ENCODE measurements at places on chromosomes 2 and 18. TPM values are rescaled to one million over a fixed set of nuclear protein-coding genes. Genes with fewer than 3 reads are reported as not detected.

DNA sequence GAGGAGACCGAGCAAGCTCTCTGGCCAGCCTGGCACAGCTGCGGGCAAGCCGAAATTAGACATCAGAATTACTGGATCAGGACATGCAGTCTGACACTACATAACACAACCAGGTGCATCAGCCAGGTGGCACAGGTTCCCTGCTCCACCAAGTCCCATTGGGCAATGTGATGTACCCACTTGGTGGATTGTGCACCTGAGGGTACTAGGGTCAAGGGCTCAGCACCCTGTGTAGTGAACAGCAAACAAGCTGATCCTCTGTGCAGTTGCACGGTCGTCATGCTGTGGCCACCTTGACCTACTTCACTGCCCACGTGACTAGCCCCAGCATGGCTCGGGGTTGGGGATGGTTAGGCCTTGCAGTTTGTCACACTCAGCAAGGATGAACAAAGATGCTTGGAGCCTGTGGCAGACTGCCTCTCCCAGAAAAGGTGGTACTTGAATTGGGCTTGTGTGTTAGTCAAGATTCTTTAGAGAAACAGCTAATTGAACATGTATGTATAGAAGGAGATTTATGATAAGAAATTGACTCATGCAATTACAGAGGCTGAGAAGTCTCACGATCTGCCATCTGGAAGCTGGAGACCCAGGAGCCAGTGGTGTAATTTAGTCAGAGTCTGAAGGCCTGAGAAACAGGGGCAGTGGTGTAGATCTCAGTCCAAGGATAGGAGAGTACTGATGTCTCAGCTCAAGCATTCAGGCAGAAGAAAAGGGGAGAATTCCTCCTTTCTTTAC lies 71.4 kb upstream of the TMEM87B start:
- H3K4me1 ChIP-seq = peaks cover 11% of the 10 kb centered on the region
- no peak for DNase-seq
- H3K27me3 ChIP-seq = no peaks in the 10 kb centered on the region
- no peak overlapping the region for H3K4me3 ChIP-seq

DNA sequence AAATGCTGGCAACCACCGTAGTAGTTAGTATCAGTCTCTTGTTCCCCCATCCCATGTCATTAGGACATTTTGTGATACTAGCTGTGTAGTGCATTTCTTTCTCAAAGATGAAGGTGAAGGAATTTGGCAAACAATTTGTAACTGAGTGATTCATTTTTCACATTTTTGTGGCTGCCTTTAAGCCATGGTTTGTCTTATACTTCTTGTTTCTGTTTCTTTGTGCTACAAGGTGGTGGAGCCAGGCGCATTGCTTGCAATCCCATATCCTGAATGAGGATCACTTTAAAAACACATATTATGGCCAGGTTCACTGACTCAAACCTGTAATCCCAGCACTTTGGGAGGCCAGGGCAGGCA lies 40.6 kb downstream of the GPD2 start:
- H3K4me3 ChIP-seq = no peak overlapping the region
- H3K27me3 ChIP-seq = no peaks in the 10 kb centered on the region
- no peaks in the 10 kb centered on the region for H3K36me3 ChIP-seq
- DNase-seq = no peak
- H3K27ac ChIP-seq = no peak overlapping the region

GRCh38 chr2:100113990-100114433 lies 28.4 kb downstream of the AFF3 start:
- no peak overlapping the region for H3K27ac ChIP-seq
- DNase-seq = no peak
- peaks cover 10% of the 10 kb centered on the region for H3K36me3 ChIP-seq
- peaks cover 6% of the 10 kb centered on the region for H3K27me3 ChIP-seq

DNA sequence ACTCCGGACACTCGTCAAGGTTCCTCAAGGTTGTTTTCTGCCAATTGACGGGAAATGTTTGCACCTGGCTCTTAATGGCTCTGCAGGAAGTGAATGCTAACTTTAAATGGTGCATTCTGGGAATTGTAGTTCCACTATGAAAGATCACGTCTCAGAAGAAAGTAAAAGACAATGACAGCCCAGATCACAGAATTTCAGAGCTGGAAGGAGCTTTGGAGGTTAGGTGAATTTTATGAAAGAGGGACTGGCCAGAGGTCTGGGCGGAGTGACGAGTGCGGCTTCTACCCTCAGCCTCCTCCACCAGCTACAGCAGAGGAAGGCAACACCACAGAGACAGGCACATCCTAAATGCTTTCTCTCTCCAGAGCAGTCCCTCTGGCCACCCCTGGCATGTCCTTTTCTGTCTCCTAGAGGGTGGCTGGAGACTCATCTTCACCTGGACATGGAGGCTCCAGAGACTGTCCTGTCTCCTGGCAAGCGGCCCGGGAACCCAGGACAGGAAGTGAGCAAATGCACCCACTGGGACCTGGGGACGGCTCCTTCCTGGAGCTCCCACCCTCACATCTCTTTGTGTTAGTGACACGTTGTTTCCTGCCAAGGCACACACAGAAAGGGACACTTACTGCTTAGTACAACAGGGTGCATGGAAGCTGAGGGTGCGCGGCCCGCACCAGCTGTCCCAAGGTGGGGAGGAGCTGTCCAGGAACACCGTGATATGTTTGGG lies 19.4 kb downstream of the THAP4 start:
- H3K36me3 ChIP-seq = peaks cover 5% of the 10 kb centered on the region
- no peak for DNase-seq
- peak overlapping the region; percentile 35 for H3K4me3 ChIP-seq
- peaks cover 13% of the 10 kb centered on the region for H3K4me1 ChIP-seq

GRCh38 chr2:15367715-15368114 lies 193.4 kb downstream of the NBAS start:
- H3K27me3 ChIP-seq = no peaks in the 10 kb centered on the region
- no peak for DNase-seq
- no peak overlapping the region for H3K27ac ChIP-seq
- peaks cover 18% of the 10 kb centered on the region for H3K4me1 ChIP-seq

DNA sequence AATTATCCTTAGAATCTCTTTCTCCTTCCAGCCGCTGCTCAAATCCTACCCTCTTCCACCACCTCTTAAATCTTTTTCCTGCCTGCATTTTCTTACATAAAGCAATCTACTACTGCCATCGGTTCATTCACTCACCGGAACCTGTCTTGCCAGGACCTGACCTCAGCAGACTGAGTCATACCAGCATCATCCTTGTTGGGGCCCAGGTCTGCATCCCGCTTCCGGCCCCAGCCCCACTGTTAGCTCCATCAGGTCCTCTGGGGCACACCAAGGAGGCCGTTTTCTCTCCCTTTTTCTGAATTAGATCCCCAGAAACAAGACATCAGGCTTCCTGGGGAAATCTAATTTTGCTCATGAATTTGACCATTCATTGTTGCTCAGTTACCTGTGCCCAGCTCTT lies 42.7 kb upstream of the TGFA start:
- no peak overlapping the region for H3K4me3 ChIP-seq
- peaks cover 3% of the 10 kb centered on the region for H3K27me3 ChIP-seq
- H3K27ac ChIP-seq = no peak overlapping the region
- H3K36me3 ChIP-seq = peaks cover 21% of the 10 kb centered on the region

DNA sequence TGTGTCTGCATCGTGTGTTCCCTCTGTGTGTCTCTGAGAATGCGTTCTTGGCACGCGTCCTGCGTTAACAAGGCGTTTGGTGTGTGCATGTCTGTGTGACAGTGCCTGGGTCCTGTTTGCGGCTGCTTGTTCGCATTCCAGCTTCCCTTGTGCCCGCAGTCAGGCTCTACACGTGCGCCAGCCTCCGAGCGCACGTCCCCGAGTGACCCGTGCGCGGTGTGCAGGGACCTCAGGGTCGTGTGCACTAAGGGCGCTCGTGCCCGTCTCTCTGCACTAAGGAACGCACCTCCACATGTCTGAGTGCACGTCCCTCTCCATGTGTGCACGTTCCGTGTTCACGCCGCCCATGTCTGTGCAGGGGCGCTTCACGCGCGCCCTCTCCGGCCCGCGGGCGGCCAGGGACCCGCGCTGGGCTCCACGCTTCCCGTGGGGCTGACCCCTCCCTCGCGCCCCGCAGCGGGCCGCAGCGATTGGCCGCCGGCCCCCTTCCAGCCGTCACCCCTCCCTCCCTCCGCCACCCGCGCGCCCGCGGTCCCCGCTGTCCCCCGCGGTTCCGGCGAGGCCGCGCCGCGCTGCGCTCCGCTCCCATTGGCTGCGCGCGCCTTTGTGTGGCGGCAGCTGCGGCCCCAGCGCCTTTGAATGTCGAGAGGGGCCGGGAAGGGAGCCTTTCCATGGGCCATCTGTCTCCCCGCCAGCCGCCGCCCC lies 229.4 kb downstream of the HAUS1 start:
- H3K27me3 ChIP-seq = peaks cover 37% of the 10 kb centered on the region
- peaks cover 14% of the 10 kb centered on the region for H3K36me3 ChIP-seq
- H3K4me1 ChIP-seq = peaks cover 13% of the 10 kb centered on the region
- DNase-seq = peak; percentile 90
- H3K27ac ChIP-seq = peak overlapping the region; percentile 94
- H3K4me3 ChIP-seq = peak overlapping the region; percentile 91

DNA sequence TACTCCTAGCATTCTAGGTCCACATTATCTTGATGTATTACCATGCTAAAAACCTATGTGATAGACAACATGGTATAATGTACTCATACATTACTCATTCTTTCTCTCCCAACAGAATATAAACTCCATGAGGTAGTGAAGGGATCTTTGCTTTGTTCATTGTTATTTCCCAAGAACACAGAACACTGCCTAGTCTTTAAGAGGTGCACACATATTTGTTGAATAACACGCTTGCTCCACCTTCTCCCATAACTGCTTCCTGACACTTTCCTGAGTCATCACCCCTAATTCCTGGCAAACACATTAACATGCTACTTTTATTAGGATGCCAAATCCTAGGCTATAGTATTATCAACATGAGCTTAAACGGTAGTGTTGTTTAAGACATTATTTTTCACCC lies 41.3 kb downstream of the REV1 start:
- no peaks in the 10 kb centered on the region for H3K4me1 ChIP-seq
- DNase-seq = no peak
- H3K27me3 ChIP-seq = no peaks in the 10 kb centered on the region
- no peaks in the 10 kb centered on the region for H3K36me3 ChIP-seq
- H3K27ac ChIP-seq = no peak overlapping the region
- H3K4me3 ChIP-seq = no peak overlapping the region

DNA sequence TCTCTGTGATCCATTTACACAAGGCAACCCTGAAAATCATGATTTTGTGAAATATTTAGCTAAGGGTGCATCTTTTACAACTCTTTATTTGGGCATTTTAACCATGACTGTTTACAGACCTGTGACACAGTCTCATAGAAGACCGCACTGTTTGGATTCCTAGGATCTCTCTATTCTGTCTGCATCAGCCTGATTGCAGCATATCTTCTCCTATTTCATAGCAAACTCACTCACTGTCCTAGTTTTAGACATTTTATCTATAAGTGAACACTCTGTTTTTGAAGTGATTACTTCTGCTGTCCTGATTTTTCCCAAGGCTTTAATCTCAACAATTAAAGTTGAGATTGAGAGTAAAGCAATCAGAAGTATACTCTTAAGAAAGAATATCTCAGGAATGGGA lies 56.2 kb downstream of the CAVIN2 start:
- no peak for DNase-seq
- H3K27me3 ChIP-seq = peaks cover 5% of the 10 kb centered on the region
- peaks cover 5% of the 10 kb centered on the region for H3K36me3 ChIP-seq
- H3K4me1 ChIP-seq = peaks cover 11% of the 10 kb centered on the region
- H3K4me3 ChIP-seq = no peak overlapping the region

DNA sequence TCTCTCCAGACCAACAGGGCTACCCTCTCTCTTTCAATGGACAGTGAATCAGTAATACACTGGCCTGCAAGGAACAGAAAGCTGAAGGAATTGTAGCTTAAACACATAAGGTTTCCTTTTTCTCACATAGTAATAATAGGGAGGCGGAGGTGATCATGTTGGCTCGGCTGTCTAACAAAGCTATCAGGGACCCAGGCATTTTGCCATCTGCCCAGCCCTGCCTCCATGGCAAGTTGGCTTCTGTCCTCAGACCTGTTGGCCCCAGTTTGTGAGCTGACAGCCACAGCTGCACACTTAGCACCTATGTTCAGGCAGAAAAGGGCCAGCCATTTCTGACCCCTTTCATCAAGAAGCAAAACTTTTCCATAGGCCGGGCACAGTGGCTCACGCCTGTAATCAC lies 2.0 kb upstream of the CHRNG start:
- no peak overlapping the region for H3K4me3 ChIP-seq
- H3K27me3 ChIP-seq = peaks cover 4% of the 10 kb centered on the region
- H3K27ac ChIP-seq = no peak overlapping the region
- H3K36me3 ChIP-seq = peaks cover 3% of the 10 kb centered on the region
- peaks cover 3% of the 10 kb centered on the region for H3K4me1 ChIP-seq
- no peak for DNase-seq

Gene SLC25A52
- not detected for total RNA-seq
